ENCODE measurements at places on chromosomes 6 and 20.

DNA sequence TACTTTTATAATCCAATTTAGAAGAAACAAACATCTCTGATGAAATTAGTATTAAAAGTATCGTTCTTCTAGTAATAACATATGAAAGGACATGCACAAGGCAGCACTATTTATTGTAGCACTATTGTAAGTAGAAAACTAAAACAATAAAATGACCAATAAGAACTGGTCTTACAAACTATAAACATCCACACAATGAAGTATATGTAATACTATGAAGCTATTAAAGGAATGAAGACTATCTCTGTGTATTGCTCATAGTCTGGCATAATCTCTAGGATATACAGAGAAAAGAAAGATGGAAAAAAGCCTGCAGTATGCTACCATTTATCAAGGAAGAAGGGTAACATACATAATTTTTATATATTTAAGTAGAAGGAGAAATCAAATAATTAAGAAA is 16.7 kb downstream of the LCA5 start:
- peaks cover 5% of the 10 kb centered on the region for H3K4me1 ChIP-seq
- no peaks in the 10 kb centered on the region for H3K27me3 ChIP-seq
- ATAC-seq: no peak

DNA sequence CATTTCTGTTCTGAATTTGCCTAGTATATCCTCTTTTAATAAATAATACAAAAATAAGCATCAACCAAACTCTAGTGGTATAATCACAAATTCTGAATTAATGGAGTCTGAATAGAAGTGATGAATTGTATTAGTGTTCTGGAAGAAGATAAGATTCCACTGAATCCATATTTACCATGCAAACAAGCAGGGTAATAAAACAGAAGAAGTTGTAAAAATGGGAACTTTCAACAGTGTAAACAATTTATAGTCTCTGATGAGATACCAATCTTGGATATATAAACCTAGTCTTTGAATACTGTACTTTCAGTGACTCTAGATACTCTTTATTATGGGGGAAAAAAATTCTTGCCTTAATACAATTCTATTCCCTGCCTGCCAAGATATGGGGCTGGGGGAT is 197.6 kb downstream of the KHDC1L start:
- H3K27ac ChIP-seq: no peak overlapping the region
- H3K4me3 ChIP-seq: no peak overlapping the region
- H3K27me3 ChIP-seq: no peaks in the 10 kb centered on the region
- ATAC-seq: no peak
- no peaks in the 10 kb centered on the region for H3K4me1 ChIP-seq

GRCh38 chr6:41608443-41609151 is 29.7 kb upstream of the MDFI start:
- peaks cover 8% of the 10 kb centered on the region for H3K27me3 ChIP-seq
- no peak for ATAC-seq
- no peak overlapping the region for H3K27ac ChIP-seq
- no peaks in the 10 kb centered on the region for H3K4me1 ChIP-seq
- no peaks in the 10 kb centered on the region for H3K36me3 ChIP-seq

GRCh38 chr6:147190556-147190955 is 13.7 kb upstream of the STXBP5 start:
- H3K4me1 ChIP-seq: no peaks in the 10 kb centered on the region
- H3K27ac ChIP-seq: no peak overlapping the region
- no peaks in the 10 kb centered on the region for H3K36me3 ChIP-seq
- H3K27me3 ChIP-seq: no peaks in the 10 kb centered on the region
- ATAC-seq: no peak

GRCh38 chr20:24938498-24938897 is 10.6 kb upstream of the CST7 start:
- H3K4me1 ChIP-seq: no peaks in the 10 kb centered on the region
- no peaks in the 10 kb centered on the region for H3K27me3 ChIP-seq
- no peak overlapping the region for H3K27ac ChIP-seq
- no peak overlapping the region for H3K4me3 ChIP-seq
- no peaks in the 10 kb centered on the region for H3K36me3 ChIP-seq

GRCh38 chr6:108650325-108650724 is 89.6 kb downstream of the FOXO3 start:
- no peak overlapping the region for H3K4me3 ChIP-seq
- no peak for ATAC-seq
- H3K27ac ChIP-seq: peak overlapping the region; percentile 92
- peaks cover 5% of the 10 kb centered on the region for H3K36me3 ChIP-seq

DNA sequence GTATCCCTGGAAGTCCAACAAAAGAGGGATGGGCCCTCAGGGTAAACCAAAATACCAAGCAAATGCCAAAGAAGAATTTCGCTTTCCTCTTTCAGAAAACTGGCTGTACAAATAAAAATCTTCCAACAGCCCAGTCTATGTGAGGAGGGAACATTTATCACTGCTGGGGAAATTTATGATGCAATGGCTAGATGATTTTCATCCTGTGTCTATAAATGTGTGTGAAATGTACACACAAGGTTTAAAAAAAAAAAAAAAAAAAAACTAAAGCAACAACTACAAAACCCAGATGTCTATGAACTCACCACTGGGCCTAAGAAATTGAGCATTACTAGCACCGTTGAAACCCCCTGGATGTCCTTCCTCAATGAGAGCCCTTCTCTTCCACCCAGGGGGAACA is 68.7 kb upstream of the SLC4A11 start:
- no peak overlapping the region for H3K27ac ChIP-seq
- H3K4me3 ChIP-seq: no peak overlapping the region
- peaks cover 99% of the 10 kb centered on the region for H3K36me3 ChIP-seq

- H3K4me1 ChIP-seq: no peaks in the 10 kb centered on the region
- peak overlapping the region; percentile 91 for H3K27ac ChIP-seq
- no peaks in the 10 kb centered on the region for H3K36me3 ChIP-seq
- ATAC-seq: no peak
- H3K4me3 ChIP-seq: peak overlapping the region; percentile 66
- no peaks in the 10 kb centered on the region for H3K27me3 ChIP-seq
Observed at GRCh38 chr6:7390226-7390878, 744 bp downstream of the RIOK1 start.

GRCh38 chr6:33622456-33623431 is 1.6 kb downstream of the ITPR3 start:
- no peaks in the 10 kb centered on the region for H3K36me3 ChIP-seq
- peak overlapping the region; percentile 68 for H3K4me3 ChIP-seq
- peaks cover 55% of the 10 kb centered on the region for H3K27me3 ChIP-seq
- peak overlapping the region; percentile 84 for H3K27ac ChIP-seq
- peak; percentile 8 for ATAC-seq

DNA sequence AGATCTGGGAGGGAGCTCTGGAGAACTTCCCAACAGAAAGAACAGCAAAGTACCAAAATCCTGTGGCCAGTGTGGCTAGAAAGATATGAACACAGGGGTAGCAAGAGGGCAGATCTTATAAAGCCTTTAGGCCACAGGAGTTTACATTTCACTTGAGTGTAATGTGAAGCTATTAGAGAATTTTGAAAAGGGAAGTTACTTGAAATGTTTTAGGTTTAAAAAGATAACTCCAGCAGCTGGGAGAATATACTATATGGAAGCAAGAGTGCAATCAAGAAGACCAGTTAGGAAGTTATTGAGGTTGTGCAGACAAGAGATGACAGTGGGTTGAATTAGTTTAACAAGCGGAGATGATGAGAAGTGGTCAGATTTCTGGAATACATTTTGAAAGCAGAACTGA is 7.9 kb downstream of the SUPT3H start:
- H3K36me3 ChIP-seq: no peaks in the 10 kb centered on the region
- no peak overlapping the region for H3K4me3 ChIP-seq
- H3K27ac ChIP-seq: no peak overlapping the region
- no peak for ATAC-seq
- H3K27me3 ChIP-seq: no peaks in the 10 kb centered on the region
- H3K4me1 ChIP-seq: no peaks in the 10 kb centered on the region

DNA sequence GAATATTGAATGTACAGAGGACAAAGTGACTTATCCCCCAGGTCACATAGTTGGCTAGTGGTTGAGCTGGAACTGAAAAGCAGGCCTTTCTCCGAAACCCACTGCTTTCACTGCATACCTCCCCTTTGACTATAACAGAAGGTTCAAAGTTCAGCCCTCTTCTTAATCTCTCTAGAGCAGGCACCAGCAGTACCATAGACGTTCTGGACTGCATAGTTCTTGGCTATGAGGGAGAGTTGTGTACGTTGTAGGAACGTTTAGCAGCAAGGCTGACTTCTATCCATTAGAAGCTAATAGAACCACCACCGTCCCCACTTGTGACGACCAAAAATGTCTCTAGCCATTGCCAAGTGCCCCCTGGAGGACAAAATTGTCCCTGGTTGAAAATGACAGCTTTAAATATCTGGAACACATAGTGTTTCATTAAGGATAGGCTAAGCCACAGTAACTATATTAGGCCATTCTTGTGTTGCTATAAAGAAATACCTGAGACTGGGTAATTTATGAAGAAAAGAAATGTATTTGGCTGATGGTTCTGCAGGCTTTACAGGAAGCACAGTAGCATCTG is 123.8 kb upstream of the MTHFD1L start:
- ATAC-seq: no peak
- H3K27me3 ChIP-seq: no peaks in the 10 kb centered on the region
- H3K27ac ChIP-seq: no peak overlapping the region
- no peaks in the 10 kb centered on the region for H3K36me3 ChIP-seq
- H3K4me1 ChIP-seq: no peaks in the 10 kb centered on the region

GRCh38 chr6:42762426-42762859 is 16.5 kb upstream of the TBCC start:
- H3K27ac ChIP-seq: no peak overlapping the region
- no peak overlapping the region for H3K4me3 ChIP-seq
- H3K4me1 ChIP-seq: no peaks in the 10 kb centered on the region
- H3K27me3 ChIP-seq: no peaks in the 10 kb centered on the region
- H3K36me3 ChIP-seq: peaks cover 38% of the 10 kb centered on the region
- ATAC-seq: no peak

GRCh38 chr6:38305995-38306681 is 333.6 kb downstream of the BTBD9 start:
- no peak overlapping the region for H3K27ac ChIP-seq
- no peak for ATAC-seq
- no peaks in the 10 kb centered on the region for H3K27me3 ChIP-seq
- H3K4me1 ChIP-seq: no peaks in the 10 kb centered on the region
- no peak overlapping the region for H3K4me3 ChIP-seq

- H3K4me1 ChIP-seq: peaks cover 4% of the 10 kb centered on the region
- H3K27me3 ChIP-seq: no peaks in the 10 kb centered on the region
- H3K27ac ChIP-seq: no peak overlapping the region
- no peak overlapping the region for H3K4me3 ChIP-seq
- peaks cover 35% of the 10 kb centered on the region for H3K36me3 ChIP-seq
Observed at GRCh38 chr20:9392892-9393857, 121.2 kb upstream of the LAMP5 start.

- H3K27me3 ChIP-seq: no peaks in the 10 kb centered on the region
- peak overlapping the region; percentile 98 for H3K27ac ChIP-seq
- peak overlapping the region; percentile 83 for H3K4me3 ChIP-seq
- no peaks in the 10 kb centered on the region for H3K36me3 ChIP-seq
- no peak for ATAC-seq
Observed at GRCh38 chr6:145733810-145734209, 1.5 kb downstream of the EPM2A start.

GRCh38 chr6:23823421-23823820 is 302.6 kb upstream of the NRSN1 start:
- no peak for ATAC-seq
- no peaks in the 10 kb centered on the region for H3K27me3 ChIP-seq
- no peak overlapping the region for H3K27ac ChIP-seq
- no peaks in the 10 kb centered on the region for H3K4me1 ChIP-seq
- no peaks in the 10 kb centered on the region for H3K36me3 ChIP-seq
- H3K4me3 ChIP-seq: no peak overlapping the region

DNA sequence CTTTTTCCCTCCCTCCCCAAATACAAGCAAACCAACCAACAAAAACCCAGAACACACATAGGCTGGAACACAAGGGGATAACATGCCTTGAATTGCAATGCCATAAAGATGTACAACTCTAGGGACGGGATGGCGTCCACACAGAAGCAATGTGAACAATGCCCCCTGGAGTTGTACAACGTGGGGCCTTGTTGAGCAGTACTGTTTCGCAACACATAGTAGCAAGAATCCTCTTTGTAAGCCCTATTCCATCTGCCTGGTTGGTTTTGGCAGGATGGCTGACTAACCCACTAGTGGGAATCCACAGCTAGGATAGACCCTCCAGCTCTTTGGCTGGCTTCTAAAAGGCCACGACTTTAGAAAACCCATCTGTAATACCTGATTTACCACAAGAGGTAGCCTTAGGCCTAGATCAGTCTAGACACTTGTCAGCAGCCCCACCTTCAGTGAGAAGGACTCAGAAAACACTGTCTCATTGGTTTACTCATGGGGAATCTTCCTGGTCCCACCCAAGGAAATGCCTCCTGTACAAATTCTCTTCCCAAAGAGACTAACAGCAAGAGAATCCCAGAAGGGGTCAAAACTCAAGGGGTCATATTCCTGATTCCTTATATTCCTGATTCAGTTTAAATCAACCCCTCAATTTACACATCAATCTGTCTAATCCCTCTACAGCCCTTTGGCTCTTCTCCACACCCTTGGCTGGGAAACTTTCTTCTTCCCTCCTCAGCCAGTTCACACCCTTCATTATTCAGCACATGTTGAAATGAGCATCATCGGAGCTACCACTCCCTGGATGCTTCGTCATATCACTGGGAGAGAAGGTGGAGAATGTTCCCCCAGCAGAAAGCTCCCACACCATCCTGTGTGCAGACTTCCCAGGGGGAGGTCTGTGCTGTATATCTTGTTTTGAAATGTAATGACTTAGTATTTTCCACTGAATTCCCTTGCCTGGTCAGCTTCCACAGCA is 622.4 kb upstream of the FLRT3 start:
- no peak for ATAC-seq
- no peaks in the 10 kb centered on the region for H3K4me1 ChIP-seq
- H3K4me3 ChIP-seq: no peak overlapping the region
- no peaks in the 10 kb centered on the region for H3K27me3 ChIP-seq
- H3K27ac ChIP-seq: no peak overlapping the region

DNA sequence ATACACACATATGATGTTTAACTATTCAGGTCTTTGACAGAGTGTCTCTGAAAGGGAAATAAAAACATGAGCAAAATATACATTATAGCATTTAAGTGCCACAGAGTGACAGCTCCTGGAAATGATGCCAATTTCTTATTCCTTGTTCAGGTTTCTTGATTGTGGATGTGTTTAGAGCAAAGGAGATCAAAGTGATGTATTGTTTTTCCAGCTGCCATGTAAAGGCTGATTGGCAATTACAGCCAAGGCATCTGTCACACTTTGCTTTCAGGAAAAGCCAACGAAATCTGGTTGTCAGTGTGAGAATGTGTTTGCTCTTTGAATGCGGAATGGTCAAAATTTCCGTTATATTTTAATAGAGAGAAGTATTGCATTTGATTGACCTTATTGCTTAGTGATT is 347.8 kb upstream of the FLRT3 start:
- H3K4me3 ChIP-seq: no peak overlapping the region
- H3K27me3 ChIP-seq: no peaks in the 10 kb centered on the region
- ATAC-seq: no peak
- H3K36me3 ChIP-seq: no peaks in the 10 kb centered on the region
- H3K4me1 ChIP-seq: no peaks in the 10 kb centered on the region

DNA sequence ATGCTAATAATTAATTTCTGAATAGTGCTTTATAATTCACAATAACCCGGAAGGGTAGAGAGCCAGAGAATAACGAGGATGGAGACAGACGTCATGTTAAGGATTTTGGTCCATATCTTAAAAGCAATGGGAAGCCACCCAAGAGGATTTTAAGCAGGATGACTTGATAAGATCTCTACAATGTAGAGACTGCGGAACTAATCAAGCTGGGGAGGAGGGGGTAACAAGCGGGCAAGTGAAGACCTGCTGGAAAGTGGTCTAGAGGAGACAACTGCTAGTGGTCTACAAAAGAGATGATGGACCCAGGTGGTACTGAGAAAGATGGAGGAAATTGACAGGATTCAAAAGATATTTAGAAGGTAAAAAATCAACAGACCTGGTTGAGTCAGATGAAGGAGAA is 7.2 kb downstream of the ZBTB2 start:
- H3K4me1 ChIP-seq: peaks cover 4% of the 10 kb centered on the region
- no peak overlapping the region for H3K27ac ChIP-seq
- H3K27me3 ChIP-seq: no peaks in the 10 kb centered on the region
- peaks cover 6% of the 10 kb centered on the region for H3K36me3 ChIP-seq
